ENCODE measurements at places on chromosomes 2 and 18.

DNA sequence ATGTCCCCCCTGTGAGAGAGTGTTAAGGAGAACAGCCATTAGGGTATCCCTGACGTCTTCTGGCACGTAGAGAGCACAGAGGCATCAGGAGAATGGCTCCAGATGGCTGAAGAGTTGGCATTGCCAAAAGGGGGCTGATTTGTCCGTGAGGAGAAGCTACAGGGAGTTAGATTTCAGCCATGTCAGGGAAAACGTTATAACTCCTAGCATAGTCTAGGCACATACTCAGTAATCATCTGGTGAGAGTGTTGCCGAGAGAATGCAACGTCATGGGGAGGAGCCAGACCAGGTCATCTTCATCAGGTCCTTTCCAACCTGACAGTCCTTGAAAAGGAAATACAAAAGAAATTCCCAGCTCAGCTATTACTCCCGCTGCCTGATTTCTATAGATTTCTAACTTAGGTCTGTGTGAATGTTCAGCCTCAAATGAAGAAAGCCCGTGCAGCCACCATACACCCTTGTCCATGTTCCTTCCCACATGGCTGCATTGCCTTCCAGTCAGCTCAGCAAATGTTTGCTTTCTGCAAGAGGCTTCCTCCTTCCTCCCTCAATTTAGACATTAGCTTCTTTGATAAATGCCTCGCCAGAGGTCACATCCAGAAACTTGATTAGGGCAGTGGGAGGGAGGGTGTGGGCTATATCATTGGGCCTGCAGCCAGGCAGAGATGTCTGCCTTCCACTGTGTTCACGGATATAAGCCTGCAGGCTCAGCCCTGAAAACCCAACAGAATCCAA lies 93.0 kb downstream of the STPG4 start:
- DNase-seq = no peak

- DNase-seq = no peak
These were observed 435.7 kb downstream of the ZEB2 start for GRCh38 chr2:144084114-144084661.

- DNase-seq = no peak
These were observed 1082.6 kb upstream of the CELF4 start for GRCh38 chr18:38648179-38648578.

DNA sequence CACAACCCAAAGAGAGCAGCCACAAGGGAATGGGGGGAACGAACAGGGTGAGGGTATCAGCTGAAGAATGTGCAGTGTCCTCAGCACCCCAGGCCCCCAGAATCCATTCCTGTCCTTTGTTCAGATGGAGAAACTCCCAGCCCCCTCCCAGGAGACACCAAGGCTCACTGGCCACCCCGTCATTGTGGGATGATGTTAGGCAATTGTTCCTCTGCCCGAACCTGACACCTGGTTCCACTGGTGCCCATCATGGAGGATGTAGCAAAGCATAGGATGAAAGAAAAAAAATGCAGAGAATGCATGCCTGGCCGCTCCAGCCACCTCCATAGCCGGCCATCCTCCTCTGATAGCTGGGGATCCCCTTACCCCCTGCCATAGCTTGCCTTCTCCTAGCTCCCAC lies 197.3 kb upstream of the TWIST2 start:
- no peak for DNase-seq

GRCh38 chr2:236951830-236952475 lies 133.7 kb upstream of the COPS8 start:
- no peak for DNase-seq

- DNase-seq = no peak
These were observed 226.0 kb upstream of the SLC35G4 start for GRCh38 chr18:11383381-11383780.

- DNase-seq = peak; percentile 5
These were observed 68.1 kb downstream of the RMDN2 start for GRCh38 chr2:37993143-37993542.

GRCh38 chr2:148302526-148302925 lies 281.6 kb downstream of the MBD5 start:
- no peak for DNase-seq

GRCh38 chr18:55000529-55000928 lies 41.3 kb upstream of the CCDC68 start:
- DNase-seq = no peak

GRCh38 chr2:88053296-88053695 lies 2.3 kb downstream of the KRCC1 start:
- no peak for DNase-seq

DNA sequence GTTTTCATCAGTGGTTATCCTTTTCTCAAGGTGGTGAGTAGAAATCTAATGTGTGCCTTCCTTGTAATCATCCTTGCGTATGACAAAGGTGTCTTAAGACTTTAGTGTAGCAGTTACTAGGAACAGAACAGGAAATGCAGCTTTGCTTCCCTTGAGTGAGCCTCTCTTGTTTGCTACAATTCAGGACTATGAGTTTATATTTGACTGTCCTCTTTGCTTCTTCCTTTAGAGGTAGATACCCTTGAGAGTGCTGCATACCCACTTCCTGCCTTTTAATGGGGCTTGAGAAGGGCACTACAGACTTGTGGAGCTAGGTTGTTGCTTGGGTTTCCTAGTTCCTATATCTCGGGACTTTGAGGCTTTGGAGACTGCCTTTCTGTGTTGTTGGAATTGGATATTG lies 3.8 kb downstream of the KCNJ13 start:
- no peak for DNase-seq

DNA sequence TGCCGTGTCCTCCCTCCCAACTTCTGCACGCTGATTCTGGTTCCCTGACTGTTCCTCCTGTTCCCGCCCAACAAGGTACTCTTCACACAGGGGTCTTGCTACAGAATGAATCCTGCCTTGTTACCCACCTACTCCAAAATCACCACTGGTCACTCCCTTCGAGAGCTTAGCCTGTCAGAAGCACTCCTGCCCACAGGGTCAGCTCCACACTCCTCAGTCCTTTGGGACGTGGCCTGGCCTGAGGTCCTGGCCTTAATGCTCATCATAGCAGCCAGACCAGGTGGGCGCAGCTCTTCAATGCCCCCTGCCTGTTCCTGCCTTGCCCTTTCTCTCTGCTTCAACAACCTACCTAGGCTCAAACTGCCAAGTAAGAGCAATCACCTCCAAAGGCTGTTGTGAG lies 27.8 kb upstream of the ID2 start:
- DNase-seq = no peak

DNA sequence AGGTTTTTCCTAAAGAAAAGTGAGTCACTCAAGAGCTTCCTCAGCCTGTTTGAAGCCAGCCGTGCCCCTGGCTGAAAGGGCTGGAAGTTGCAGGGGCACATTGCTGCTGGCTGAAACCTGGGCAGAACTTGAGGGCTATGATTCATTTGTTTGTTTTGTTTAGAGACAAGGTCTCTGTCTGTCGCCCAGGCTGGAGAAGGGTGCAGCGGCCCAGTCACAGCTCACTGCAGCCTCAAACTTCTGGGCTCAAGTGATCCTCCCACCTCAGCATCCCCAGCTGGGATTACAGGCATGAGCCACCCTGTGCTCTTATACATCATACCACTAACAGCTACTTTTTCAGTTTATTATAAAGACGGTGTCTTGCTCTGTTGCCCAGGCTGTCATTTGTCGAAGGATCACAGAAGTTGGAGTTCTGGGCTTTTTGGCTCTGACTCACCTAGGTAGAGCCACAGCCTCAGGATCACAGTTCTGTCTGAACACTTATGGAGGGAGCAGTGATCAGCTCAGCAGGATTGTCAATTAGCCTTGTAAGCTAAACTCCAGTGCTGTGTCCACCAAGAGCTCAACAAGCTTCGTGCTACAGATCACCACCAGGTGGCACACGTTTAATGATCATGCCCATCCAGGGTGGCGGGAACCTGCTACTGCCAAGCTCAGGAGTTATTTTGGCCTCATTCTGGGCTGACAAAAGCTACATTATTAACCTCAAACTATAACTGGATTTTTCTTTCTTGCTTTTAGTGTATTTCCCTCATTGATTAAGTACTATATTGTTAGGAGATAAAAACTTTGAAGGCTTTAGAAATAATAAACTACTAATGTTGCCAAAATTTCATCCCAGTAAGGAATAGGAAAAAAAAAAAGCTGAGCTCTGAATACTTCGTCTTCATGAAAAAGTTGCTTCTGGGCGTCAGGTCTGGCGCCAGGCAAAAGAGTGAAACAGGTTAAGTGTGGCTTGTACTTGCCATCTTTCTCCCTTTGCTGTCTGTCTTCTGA lies 57.9 kb downstream of the ARHGEF33 start:
- peak; percentile 82 for DNase-seq

- no peak for DNase-seq
These were observed 104.4 kb downstream of the INHBB start for GRCh38 chr2:120450196-120450820.

DNA sequence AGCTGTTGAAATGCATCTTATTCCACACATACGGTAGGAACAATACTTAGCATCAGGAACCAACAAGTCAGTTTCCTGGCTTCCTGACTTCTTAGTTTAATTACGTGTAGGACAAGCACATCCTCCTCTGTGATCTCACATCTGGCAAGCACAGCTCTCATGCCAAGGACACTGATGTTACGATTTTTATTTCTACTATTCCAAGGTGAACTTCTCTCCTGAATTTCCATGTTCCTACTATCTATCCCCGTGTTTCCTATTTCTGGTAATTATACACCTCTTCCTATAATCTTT lies 374.0 kb downstream of the NCKAP5 start:
- DNase-seq = no peak

GRCh38 chr2:85772019-85772745 lies 18.4 kb downstream of the ATOH8 start:
- DNase-seq = peak; percentile 80

DNA sequence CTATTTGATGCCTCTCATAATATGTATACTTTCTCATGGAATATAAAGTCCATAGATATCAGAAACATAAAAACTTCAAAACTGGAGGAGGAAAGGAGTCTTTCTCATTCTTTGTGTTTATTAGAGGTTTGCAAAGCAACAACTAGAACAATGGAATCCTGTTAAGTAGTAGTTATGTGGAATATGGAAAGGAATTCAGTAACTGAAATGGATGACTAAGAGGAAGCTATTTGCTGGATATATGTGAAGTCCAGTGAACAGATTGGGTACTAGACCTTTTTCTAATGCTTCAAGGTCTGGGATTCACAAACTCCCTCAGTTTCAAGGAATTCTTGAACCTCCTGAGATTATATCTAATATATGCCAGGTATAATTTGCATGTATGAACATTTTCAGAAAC lies 353.6 kb upstream of the FANCL start:
- no peak for DNase-seq

DNA sequence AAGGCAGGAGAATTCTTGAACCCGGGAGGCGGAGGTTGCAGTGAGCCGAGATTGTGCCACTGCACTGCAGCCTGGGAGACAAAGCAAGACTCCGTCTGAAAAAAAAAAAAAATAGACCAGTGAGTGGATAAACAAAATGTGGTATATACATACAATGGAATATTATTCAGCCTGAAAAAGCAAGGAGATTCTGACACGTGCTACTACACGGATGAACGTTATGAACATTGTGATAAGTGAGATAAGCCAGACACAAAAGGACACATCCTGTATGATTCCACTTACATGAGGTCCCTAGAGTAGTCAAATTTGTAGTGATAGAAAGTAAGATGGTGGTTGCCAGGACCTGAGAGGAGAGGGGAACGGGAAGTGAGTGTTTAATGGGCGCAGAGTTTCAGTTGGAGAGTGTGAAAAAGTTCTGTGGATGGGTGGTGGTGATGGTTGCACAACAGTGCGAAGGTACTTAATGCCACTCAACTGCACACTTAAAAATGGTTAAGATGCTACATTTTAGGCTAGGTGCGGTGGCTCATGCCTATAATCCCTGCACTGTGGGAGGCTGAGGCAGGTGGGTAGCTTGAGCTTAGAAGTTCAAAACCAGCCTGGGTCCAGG lies 38.3 kb downstream of the NIFK start:
- no peak for DNase-seq

DNA sequence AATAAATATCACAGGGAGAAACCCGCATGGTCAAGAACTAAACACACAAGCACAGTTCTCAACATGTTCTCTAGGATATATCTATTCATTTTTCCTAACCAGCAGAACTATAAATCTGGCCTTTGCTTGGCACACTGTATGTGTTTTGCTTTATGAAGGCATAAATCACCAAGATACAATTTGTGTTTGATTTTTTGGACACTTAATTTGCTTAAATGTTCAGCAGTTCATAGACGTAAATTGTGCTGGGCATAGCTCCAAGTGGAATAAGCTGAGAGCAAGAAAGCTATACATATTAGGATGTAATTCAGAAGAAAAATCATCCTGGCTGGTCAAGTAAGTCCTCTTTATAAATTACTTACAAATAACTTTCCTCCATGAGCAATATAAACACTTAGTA lies 341.5 kb upstream of the ATP5MC3 start:
- peak; percentile 10 for DNase-seq

- no peak for DNase-seq
These were observed 226.9 kb upstream of the GYPC start for GRCh38 chr2:126429103-126429502.

Data from small intestine (tissue), 16 donors.